ENCODE measurements at places on chromosomes 6 and 20. TPM values are rescaled to one million over a fixed set of nuclear protein-coding genes. Genes with fewer than 3 reads are reported as not detected.

DNA sequence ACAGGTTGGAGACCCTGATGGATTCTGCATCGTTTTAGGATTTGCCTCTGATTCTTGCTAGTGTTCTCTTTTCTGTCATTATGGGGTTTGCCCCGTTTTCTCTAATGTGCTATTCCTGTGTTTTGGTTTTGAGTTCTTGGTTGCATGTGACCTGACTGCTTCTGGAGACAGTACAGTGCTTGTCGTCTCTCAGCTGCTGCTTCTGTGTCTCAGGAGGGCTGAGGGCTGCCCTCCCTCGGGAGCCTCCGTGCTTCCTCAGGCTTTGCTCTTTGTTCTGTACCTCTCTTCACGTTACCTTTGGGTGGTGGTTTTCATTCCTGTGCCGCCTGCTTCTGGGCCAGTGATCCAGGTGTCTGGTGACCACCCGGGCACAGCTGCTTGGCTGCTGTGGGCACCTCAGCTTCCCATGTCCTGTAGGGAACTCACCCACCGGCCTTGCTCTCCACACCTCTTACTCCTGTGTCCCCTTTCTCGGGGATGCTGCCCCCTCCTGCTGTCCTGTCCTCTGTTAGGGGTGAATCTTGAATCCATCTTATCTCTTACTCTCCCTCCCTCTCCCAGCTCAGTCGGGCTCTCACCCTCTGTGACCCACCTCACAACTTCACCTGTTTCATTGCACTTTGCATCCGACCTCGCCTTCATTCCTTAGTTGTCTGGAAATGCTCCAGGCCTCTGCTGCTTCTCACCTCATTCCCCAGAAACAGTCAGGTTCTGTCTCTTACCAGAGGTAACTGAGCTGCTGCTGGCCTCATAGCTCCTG is 33.2 kb downstream of the PANK2 start:
- DNase-seq: no peak

GRCh38 chr6:125835221-125835744 is 44.5 kb downstream of the NCOA7 start:
- no peak for DNase-seq

GRCh38 chr20:23397961-23398360 is 23.3 kb downstream of the NAPB start:
- no peak for DNase-seq

DNA sequence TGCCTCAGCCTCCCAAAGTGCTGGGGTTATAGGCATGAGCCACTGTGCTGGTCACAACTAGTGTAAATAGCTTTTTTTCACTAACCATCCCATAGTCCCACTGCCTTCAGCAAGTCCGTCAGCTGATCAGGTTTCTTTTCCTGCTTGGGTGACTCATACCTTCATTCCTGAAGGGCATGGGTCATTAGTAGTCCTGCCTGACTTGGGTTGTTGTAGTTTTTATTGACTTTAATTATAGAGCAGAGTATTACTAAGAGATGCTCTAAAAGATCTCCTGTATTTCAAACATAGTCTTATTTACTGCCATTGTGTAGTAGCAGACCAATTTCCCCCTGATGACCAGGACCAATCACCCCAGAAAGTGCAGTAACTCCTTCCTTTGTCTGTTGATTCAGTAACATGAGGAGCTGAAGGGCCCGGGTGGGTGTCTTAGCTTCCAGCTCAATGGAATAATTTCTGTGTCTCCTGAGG is 25.8 kb downstream of the HLA-C start:
- DNase-seq: no peak

DNA sequence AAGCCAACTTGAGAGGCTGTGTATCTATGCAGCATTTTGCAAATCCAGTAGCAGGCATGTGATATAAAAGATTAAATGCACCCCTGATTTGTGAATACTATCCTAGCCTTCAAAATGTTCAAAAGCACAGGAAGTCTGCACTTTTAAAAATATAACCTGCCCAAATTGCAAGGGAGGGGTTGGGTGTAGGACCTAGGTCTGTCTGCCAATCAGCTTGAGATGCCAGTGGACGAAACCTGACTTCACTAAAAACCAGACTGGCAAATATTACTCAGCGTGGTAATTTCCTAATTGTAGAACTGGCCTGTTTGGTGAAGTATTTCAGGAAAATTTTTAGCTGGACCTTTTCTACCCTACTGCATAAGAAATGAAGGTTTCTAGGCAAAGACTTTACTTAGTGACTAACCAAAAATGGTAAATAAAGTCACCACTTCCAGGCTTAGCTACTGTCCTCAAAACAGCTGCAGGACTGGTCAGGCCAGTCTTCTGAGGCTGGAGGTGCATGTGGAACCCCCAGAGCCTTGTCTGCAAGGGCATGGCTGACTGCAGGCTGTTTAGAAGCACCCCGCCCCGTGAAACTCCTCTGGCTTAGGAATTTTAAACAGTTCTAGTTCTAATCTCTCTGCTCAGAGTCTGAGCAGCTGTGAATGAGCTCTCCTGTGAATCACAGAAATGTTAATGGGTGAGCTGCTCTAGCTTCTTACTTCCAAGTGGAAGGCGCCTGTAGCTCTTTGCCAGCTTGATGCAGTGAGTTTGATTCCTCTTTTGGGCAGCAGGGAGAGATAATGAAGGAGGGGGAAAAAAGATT is 104.4 kb upstream of the ESR1 start:
- no peak for DNase-seq

DNA sequence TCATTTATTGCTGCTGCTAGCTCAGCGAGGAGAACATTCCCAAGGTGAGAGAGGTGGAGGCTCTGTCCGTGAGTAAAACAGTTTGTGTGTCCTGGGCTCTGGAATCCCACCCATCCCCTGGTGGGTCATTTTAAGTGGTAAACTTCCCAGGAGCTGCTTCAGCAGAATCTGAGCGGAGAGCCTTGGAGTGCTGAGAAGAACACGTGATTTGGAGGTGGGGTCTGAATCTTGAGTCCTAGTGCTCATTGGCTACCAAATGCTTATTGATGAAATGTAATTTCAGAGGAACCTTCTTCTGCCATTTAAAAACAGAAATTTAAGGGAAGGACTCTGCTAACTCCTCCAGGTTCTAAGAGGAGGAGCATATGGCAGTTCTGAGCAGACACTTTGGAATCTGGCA is 132.4 kb downstream of the CDH26 start:
- DNase-seq: no peak

GRCh38 chr6:17178754-17179529 is 77.1 kb downstream of the STMND1 start:
- no peak for DNase-seq

- DNase-seq: no peak
These were observed 193.5 kb downstream of the HIVEP2 start for GRCh38 chr6:142751452-142751851.

DNA sequence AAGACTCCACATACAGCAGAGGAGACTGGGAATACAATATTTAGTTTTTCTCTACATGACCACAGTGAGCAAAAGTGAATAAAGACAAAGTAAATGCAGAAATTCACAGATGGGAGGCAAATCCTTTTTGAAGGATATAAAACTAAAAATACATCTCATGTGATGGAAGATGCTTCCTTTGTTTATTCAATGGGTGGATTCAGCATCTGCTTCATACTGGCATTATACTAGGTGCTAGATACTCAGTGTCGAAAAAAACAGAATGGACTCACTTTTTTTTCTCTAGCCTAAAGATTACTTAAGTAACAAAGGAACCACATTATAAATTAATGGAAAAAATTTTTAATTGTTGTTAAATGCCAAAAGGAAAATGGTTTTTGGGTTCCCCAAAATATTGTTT is 216.2 kb downstream of the TRDN start:
- no peak for DNase-seq

DNA sequence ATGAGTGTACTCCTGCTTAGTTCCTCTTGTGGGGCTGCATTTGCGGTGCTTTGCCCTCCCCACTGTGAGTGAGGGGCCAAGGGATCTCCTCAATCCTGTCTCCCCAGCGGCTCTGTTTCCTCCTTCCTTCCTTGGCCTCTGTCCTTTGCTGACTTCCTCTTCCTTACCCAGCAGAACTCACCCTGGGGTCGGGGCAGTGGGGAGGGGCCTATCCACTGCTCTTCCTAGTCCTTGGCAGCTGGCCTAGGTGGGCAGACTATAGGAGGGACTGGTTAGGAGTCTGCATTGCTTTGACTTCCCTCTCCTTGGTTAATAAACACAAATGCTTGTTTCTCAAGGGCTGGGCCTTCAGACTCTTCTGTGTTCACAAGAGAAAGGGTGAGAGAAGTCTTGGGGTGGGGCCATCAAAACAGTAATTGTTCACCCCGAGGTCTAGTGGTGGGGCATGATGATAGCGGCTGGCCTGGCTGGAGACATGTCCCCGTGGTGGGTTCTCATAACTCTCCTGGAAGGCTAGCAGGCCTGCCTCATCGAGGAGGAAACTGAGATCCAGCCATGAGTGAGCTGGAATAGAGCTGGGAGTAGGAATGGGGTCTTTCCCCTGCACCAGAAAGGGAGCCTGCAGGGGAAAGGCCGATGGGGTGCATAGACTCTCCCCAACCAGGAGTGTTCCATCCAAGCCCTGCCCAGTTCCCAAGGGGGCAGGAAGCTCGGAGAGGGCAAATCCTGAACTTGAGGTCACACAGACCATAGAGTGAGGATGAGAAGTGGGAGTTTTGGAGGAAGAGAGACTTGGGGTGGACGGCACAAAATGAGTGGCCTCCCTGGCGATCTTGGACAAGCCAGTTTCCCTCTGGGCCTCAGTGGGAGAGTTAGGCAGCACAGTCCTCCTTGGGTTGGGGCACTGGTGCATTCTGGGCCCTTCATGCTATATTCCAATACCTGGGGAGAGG is 12.7 kb downstream of the FAM110A start:
- DNase-seq: no peak

- no peak for DNase-seq
These were observed 12.2 kb downstream of the EPHA7 start for GRCh38 chr6:93407186-93407585.

- no peak for DNase-seq
These were observed 10.9 kb upstream of the BCKDHB start for GRCh38 chr6:80095600-80095999.

GRCh38 chr6:129667034-129667433 is 42.9 kb downstream of the ARHGAP18 start:
- no peak for DNase-seq

DNA sequence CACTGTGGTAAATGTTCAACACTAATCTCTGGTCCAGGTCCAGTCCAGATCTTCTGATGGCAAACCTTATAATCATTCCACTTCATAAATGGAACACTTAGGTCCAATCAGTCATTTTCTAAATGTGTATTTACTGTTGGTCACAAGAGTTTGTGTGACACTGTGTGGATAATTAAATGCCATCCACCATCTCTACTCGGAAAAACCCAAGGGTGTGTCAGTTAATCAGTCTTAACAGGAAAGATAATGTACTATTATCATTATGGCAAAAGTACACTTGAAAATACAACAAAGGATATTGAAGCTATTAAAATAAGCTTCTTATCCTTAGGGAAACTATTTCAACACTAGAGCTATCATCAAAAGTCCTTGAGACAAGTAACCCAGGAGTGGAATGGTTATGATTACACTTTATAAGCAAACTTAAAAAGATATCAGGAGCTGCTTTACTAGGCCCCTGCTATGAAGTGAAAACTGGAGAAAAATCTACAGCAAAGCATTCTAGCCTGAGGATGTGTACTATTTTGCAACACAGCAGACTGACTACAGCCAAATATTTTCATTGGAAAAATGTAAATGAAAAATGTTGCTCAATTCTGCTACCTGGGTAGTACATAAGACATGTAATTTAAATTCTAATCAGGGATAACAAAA is 227.9 kb downstream of the LAMA2 start:
- DNase-seq: no peak

DNA sequence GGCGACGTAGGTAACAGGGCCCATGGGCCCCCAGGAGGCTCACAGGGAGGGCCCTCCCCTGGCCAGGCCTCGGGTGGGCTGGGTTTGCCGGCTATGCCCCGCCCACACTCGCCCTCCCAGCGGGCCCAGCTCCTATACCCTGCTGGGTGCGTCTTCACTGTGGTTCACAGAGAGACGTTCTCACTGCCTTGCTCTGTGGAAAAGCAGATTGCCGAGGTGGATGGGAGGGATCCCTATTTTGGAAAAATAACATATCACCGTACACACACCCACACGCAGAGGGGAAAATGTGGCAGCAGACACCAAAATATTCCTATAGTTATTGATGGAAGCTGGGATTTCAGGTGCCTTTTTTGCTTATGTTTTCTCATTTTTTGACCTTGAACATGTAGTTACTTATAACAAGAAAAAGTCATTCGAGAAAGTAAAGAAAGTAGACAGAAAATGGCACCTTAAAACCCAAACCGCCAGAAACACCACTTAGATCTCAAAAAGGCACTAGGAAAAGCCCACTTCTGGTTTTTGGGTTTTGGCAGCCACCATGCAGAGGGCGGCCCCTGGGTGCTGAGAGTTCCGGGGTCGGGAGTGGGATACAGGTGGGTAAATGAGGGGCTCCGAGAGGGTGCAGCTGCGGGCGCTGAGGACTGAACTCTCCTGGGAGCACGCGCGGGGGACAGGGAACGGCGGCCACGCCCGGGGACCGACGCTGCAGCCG is 49.4 kb downstream of the TMEM242 start:
- DNase-seq: peak; percentile 88

DNA sequence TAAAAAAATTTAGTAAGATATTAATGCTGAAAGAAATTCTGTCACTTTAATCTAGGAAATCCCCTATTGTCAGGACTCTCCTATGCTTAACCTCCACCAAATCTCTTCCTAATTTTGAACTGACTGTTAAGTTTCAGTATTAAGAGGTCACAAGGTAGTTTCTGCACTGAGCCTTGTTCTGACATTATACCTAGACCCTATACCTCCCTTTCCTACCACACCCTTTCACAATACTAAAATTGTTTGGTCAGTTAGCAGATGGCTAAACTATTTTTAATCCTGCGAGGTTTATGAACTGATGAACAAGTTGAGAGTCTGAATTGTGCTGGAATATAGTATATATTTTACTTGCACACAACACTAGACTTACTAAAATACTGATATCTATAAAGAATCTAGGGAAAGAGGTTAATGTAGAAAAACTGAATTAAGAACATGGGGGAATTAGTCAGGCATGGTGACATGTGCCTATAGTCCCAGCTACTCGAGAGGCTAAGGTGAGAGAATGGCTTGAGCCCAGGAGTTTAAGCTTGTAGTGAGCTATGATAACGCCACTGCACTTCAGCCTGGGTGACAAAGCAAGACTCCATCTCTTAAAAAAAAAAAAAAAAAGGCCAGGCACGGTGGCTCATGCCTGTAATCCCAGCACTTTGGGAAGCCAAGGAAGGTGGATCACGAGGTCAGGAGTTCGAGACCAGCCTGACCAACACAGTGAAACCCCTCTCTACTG is 51.5 kb downstream of the HBS1L start:
- DNase-seq: no peak

The DDO gene
- 3.2 TPM for total RNA-seq

The LINC00237 gene
- not detected for total RNA-seq

The SLC25A27 gene
- 12.9 TPM for total RNA-seq

The OR2J3 gene
- not detected for total RNA-seq

The SALL4 gene
- total RNA-seq: 0.16 TPM

The TMEM217 gene
- total RNA-seq: 0.51 TPM

The HSPA1L gene
- total RNA-seq: 0.84 TPM

The WFDC12 gene
- not detected for total RNA-seq

The TPD52L1 gene
- 24.6 TPM for total RNA-seq

The LAMA4 gene
- 418 TPM for total RNA-seq

The SRMS gene
- total RNA-seq: not detected

The APCDD1L gene
- not detected for total RNA-seq

The TNFRSF21 gene
- total RNA-seq: 55.7 TPM

The ALDH5A1 gene
- total RNA-seq: 11.5 TPM
